Cerebellar nuclear complex (tissue), 1 donor: ENCODE measurements at places on chromosomes 4 and X.

DNA sequence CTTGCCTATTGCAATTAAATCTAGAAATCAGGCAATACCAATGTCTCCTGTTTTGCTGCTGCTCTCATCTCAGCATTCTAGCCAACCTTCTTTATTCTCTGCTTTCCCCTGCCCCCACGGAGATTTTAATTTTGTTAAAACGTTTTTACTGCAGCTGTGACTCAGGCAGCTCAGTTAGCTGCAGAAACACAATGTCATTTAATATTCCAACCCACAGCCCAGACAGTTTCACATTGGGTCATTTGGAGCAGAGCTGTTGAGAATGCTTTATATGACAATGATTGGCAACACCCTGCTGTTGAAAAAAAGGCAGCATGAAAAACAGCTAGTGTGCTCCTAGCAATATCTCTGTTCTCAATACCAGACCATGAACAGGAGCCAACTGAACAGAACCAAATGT lies 12.6 kb upstream of the SLC10A4 start:
- no peak for DNase-seq

DNA sequence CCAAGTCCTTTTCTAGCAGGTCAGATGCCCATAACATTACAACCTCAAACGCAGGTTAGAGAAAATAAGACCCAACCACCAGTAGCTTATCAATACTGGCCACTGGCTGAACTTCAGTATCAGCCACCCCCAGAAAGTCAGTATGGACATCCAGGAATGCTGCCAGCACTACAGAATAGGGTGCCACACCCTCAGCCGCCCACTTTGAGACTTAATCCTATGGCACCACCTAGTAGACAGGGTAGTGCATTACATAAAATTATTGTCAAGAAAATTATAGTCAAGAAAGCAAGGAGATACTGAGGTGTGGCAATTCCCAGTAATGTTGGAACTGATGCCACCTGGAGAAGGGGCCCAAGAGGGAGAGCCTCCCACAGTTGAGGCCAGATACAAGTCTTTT lies 19.9 kb upstream of the TRIM61 start:
- no peak for DNase-seq

GRCh38 chr4:168502861-168503260 lies 6.0 kb downstream of the PALLD start:
- no peak for DNase-seq

DNA sequence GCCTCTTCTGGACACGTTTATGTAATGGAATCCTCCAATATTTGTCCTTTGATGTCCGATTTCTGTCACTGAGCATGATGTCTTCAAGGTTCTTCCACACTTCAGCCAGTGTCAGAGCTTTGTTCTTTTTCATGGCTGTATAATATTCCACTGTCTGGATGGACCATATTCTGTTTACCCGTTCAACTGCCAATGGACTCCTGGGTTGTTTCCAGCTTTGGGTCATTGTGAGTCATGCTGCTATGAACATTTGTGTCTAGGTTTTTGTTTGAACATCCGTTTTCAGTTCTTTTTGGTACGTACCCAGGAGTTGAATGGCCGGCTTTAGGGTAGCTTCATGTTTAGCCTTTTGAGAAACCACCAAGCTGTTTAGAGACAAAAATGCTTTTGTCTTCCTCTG lies 93.2 kb downstream of the SHOX start:
- no peak for DNase-seq

DNA sequence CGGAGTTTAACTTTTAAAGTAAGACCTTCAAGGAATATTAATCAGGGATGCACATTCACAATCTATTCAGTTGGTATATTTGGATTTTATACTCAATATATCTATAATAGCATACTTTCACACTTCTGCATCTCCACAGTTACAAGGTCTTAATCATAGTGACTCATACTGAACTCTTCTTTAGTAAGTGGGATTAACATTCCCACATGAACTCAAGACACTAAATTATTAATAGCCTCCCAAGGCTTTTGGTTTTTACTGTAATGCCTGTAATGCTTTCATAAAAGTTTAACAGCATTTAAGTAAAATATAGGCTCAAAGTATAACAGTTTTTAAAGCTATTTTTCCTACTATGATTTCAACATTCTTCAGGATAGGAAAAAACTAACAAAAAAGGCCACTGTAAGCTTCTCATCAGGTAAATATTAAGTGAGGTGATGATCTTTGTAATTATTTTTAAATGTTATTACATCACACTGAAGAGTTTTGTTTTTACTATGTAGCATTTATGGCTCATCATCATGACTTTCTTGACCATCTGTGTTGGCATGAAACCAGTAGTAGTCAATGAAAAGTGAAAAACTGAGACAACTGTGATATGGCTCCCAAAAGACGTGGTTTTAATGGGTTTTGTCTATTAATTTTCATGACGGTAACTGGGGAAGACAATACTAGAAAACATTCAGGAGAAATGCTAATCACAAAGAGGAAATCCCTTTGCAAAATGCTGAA lies 91.5 kb upstream of the GALNT7 start:
- DNase-seq = no peak

DNA sequence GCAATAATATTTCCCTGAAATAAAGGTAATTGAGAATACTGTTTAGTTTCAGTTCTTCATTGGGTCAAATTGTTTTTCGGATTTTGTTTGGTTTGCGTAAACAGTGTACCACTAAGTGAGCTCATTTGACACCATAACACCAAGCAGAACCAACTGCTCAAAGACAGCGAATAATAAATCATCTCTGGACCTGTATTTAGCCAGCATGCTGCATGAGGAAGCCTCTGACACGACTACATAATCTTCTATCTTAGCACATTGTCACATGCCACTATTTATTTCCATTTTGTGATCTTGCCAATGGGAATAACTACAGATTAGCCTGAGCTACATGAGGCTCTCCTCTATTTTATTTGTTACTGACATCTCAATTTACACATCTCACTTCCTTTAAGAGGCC lies 12.1 kb upstream of the PRKG2 start:
- DNase-seq = no peak

GRCh38 chr4:4711902-4712301 lies 147.6 kb upstream of the MSX1 start:
- no peak for DNase-seq

GRCh38 chrX:20144491-20144890 lies 2.9 kb upstream of the EIF1AX start:
- no peak for DNase-seq

- DNase-seq = no peak
Measured at GRCh38 chrX:135302269-135302873, 6.9 kb upstream of the ETDC start.

DNA sequence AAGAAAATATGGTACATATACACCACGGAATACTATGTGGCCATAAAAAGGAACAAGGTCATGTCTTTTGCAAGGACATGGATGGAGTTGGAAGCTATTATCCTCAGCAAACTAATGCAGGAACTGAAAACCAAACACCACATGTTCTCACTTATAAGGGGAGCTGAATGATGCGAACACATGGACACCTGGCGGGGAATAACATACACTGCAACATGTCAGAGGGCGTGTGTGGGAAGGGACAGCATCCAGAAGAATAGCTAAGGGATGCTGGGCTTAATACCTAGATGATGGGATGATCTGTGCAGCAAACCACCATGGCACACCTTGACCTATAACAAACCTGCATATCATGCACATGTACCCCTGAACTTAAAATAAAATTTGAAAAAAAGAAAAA lies 19.5 kb upstream of the CNKSR2 start:
- DNase-seq = no peak

GRCh38 chrX:34503119-34503518 lies 154.0 kb downstream of the TMEM47 start:
- no peak for DNase-seq

GRCh38 chr4:82005158-82005557 lies 368.6 kb downstream of the HNRNPD start:
- DNase-seq = no peak

- no peak for DNase-seq
Measured at GRCh38 chr4:172553216-172553615, 615.4 kb upstream of the GALNT7 start.

- no peak for DNase-seq
Measured at GRCh38 chr4:171621646-171622045, 191.6 kb upstream of the GALNTL6 start.

DNA sequence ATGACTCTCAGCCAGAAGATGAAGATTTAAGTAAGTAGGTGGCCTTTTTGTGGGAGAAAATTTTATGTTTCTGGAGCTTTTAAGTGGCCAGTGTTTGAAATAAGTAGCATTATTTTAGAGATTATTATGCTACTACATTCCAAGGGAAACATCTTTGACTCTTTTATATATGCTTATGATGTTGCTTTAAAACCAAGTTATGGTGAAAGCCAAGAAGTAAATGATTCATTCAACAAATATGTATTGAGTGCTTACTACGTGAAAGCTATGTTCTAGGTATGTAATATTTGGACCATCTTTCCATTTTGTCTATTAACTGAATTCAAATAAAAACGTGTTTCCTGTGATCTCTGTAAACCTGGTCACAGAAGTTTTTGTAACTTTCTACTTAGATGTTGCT lies 58.3 kb downstream of the ZFX start:
- no peak for DNase-seq

GRCh38 chr4:165403637-165404036 lies 24.8 kb downstream of the CPE start:
- peak; percentile 87 for DNase-seq

DNA sequence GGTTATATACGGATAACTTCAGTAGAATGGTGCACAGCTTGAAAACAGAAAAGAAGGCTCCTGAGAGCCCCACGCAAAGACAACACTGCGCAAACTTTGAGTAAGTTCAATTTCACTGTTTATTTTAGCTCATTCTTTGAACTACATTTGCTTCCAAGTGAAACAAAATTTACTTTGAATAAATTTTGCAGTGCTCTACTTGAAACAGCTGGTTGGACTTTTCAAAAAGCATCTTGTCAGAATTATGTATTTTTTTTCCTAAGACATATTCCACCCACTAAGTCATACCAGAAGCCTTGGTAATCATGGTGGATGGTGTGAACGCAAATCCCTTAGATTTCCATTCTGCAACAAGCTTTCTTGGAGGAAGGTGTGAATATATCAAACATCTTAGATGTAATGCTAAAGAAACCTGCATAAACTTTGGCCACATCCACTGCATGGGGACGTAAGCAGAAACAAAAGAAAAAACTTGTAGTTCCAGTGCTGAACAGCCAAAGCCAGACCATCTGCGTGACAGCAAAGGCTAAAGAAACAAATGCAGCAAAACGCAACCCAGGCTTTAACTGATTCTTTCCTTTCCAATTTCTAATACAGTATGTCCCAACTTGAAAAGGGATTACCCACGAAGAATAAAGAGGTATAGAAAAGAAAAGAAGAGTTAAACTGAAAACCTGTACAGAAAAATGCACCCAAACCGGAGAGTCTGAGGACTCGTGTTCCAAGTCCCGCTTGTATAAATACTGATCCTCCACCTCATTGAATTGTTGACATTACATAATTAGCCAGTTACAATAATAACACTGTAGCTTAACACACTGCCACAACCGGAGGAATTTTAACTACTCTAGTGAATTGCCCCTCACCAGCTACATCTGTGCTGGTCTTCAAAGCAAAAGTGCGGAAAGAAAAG lies 90.9 kb downstream of the SH3RF1 start:
- DNase-seq = no peak

DNA sequence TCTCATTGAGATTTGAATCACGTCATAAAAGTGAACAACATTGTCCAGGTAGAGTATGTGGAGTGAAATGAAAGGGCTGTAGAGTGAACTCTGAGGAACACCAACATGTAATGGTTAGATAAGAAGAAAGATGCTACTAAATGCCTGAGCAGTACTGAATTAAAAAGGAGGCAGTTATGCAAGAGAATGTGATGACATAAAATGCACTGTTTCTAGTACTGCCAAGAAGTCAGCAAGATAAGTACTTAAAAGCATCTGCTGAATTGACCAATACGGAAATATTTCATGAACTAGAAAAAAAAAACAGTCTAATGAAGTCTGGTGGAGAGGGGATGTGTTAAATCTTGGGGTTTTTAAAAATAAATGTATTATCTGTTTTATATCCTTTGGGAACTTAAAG lies 583.8 kb upstream of the GALNT7 start:
- no peak for DNase-seq
